ENCODE measurements at places on chromosomes 1 and 21.

GRCh38 chr1:221574529-221574928 is 167.4 kb downstream of the DUSP10 start:
- DNase-seq, result no peak

GRCh38 chr1:47435506-47436303 is 2.1 kb upstream of the FOXD2 start:
- DNase-seq, result no peak

DNA sequence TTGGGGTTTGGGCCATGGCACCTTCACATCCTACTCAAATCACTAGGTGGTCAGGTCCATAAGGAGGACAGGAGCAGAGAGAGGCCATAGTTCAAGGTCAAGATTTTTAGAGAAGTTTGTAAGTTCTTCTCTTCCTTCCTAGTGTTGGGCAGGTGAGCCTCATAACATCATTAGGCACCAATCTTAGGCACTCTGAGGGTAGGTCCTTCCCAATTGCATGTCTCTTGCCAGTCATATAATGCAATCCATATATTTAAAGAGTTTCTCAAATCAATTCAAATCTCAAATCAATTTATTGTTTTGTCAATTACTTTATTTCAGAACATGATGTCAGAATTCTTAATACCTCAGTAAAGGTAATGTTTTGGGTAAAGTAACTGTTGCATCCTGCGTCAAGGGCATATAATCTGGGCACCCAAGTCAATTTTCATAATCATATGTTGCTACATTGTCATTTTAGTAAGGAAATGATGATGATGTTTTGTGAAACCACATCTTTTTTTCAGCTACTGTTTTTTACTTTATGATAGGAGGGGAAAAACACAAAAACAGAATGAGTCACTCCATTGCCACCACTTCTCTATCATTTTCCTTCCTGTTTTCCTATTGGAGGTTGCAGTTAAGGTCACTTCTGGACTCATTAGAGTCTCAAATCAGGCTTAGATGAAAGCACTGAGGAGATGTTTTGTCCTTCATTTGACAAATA is 122.7 kb downstream of the UCHL5 start:
- no peak for DNase-seq

- DNase-seq, result peak; percentile 63
These were observed 53.8 kb downstream of the MACF1 start for GRCh38 chr1:39258146-39258924.

Measured in stimulated activated CD4-positive, alpha-beta T cell treated with anti-CD3 and anti-CD28 coated beads, Interleukin-12 subunit alpha, Interleukin-12 subunit beta, amount 100 ng/mL, for 24 hours (primary cell).